ENCODE measurements at places on chromosomes 1 and 21. TPM values are rescaled to one million over a fixed set of nuclear protein-coding genes. Genes with fewer than 3 reads are reported as not detected.

Gene LIN28A
- not detected for total RNA-seq

- no peak for DNase-seq
These were observed 119.9 kb downstream of the HS2ST1 start for GRCh38 chr1:87034351-87034750.

GRCh38 chr1:5886140-5886483 lies 106.1 kb downstream of the NPHP4 start:
- no peak for DNase-seq

- DNase-seq: no peak
These were observed 2.1 kb downstream of the TEX38 start for GRCh38 chr1:46673749-46674182.

DNA sequence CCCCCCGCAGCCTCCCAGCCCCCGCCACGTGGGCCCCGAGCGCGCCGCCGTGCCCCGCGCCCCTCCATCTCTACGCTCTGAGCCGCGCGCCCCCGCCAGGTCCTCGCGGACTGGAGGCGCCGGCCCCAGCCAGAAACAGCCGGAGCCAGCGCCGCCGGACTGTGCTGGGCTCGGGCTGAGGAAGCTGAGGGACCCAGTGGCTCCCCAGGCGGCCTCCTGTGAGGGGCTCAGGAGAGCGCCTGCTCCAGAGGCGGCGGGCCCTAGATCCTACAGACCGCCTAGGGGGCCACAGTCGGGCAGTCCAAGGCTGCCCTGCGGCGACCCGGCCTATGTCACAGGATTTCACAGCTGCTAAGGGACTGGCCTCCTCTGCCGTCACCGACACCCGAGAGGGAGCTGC lies 82.1 kb downstream of the NENF start:
- DNase-seq: peak; percentile 47
